ENCODE measurements at places on chromosomes 12 and 14. TPM values are rescaled to one million over a fixed set of nuclear protein-coding genes. Genes with fewer than 3 reads are reported as not detected.

The TXNRD1 gene
- polyA plus RNA-seq: 60.3 TPM

The BCL11B gene
- 3.1 TPM for polyA plus RNA-seq

The KRT77 gene
- not detected for polyA plus RNA-seq

The NGB gene
- polyA plus RNA-seq: not detected

The CGRRF1 gene
- polyA plus RNA-seq: 26.8 TPM

The CISTR gene
- not detected for polyA plus RNA-seq

The SMCO2 gene
- 0.29 TPM for polyA plus RNA-seq

The TTC9 gene
- 10.0 TPM for polyA plus RNA-seq

The RNASE1 gene
- polyA plus RNA-seq: 293 TPM

The ATG14 gene
- 25.1 TPM for polyA plus RNA-seq

The RAB15 gene
- 31.0 TPM for polyA plus RNA-seq

The LIN52 gene
- polyA plus RNA-seq: 15.9 TPM

The RDH11 gene
- polyA plus RNA-seq: 69.2 TPM

The KCTD10 gene
- polyA plus RNA-seq: 51.0 TPM

The BDKRB2 gene
- polyA plus RNA-seq: 1.1 TPM

The BTBD6 gene
- polyA plus RNA-seq: 43.6 TPM

The PNMA1 gene
- polyA plus RNA-seq: 43.8 TPM

The MGP gene
- 78.8 TPM for polyA plus RNA-seq

The CLEC2A gene
- not detected for polyA plus RNA-seq

The ANGEL1 gene
- polyA plus RNA-seq: 41.3 TPM

The ADAM21 gene
- polyA plus RNA-seq: 0.90 TPM
